Osteocyte (in vitro differentiated cells): ENCODE measurements at places on chromosomes 5 and 9.

- DNase-seq = no peak
Observed at GRCh38 chr5:11383506-11384095, 520.6 kb downstream of the CTNND2 start.

DNA sequence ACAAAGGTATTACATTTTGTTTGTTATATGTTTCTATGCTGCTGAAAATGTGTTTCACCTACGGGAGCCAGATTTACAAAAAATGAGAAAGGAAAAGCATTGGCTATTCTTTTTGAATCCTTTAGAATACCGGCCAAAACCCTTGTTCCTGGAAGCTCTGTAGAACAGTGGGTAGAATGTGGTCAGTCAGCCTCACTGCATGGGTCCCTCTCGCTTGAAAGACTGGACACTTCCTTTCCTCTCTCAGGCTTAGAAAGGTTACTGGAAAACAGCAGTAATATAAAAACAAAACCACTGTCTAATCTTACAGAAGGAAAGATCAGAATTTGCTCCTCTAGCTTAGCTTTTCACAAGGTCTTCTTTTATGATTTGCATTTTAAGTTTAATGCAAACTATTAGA lies 45.1 kb downstream of the OSTF1 start:
- DNase-seq = no peak

- no peak for DNase-seq
Observed at GRCh38 chr9:114558027-114558675, 29.4 kb upstream of the ATP6V1G1 start.

GRCh38 chr5:95786821-95787418 lies 35.6 kb downstream of the GLRX start:
- no peak for DNase-seq

DNA sequence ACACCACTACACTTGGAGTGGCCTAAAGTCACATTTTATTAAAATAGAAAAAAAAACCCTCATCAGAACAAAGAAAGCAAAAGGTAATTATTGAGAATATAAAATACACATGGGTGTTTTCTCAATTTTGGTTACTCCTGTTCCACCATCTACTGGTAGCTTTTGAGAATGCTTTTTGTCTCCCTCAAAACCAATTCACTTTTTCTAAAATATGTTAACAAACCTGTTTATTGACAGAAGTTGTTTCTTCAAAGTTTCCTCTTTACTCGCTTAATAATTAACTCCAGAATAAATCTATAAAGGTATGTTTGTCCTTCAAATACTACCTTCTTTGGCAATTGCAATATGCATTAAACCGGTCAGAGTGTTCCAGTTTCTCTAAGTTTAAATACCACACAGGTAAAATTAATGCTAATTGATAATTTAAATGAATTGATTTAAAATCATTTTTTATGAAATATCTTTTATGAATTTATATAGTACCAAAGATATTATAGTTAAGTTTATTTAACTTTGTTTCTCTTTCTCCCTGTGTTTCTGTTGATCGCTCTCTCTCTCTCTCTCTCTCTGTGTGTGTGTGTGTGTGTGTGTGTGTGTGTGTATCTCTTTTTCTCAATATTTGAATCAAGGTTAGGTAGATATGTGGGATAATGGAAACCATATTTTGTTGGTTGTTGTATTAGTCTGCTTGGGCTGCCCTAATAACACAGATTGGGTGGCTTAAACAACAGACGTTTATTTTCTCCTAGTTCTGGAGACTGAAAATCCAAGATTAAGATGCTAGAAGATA lies 487.4 kb downstream of the PRDM9 start:
- no peak for DNase-seq

GRCh38 chr5:107778647-107779046 lies 107.9 kb upstream of the EFNA5 start:
- DNase-seq = no peak

DNA sequence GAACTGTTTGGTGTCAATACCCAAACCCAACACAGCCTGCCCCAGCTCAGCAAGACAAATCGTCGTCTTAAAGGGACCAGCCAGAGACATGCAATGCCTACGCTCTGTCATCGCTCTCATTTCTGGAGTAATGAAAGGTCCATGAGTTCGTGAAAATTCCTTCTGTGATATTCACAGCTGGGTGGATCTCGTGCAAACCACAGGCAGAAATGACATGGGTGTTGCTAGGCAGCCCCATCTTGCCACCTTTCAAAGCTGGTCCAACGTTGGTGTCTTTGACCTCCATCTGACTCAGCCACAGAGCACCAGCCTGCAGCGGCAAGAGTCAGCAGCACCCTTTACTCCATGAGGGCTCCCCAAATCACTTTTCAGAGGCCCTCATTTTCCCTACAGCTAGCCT lies 215.3 kb downstream of the SLIT3 start:
- DNase-seq = no peak

- no peak for DNase-seq
Observed at GRCh38 chr5:62614355-62614754, 35.7 kb downstream of the LRRC70 start.

GRCh38 chr9:38127271-38127839 lies 58.3 kb upstream of the SHB start:
- DNase-seq = no peak

DNA sequence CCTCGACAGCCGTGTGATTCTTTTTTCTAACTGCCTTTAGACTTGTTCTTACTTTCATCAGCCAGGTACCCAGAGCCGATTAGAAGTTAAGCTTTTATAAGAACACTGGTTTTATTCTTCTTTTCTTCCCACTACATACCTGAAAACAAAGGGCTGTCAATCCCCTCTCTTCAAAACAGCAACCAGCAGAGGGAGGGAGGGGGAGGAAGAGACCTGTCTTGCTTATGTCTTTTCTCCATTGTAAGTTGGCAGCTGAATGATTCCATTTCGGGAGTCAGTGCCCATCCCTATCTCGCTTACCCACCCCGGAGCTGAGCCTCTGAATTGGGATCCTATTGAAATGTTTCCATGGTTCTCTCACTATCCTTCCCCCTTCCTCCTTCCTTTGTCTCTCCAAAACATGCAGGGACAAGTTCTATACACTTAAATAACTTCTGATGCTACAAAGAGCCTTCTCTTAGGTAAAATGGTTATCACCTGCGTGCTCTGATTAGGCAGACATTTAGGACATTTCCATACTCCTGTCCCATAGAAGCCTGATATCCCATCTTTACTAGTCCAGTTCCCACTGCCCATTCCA lies 83.9 kb upstream of the WWC1 start:
- DNase-seq = no peak

DNA sequence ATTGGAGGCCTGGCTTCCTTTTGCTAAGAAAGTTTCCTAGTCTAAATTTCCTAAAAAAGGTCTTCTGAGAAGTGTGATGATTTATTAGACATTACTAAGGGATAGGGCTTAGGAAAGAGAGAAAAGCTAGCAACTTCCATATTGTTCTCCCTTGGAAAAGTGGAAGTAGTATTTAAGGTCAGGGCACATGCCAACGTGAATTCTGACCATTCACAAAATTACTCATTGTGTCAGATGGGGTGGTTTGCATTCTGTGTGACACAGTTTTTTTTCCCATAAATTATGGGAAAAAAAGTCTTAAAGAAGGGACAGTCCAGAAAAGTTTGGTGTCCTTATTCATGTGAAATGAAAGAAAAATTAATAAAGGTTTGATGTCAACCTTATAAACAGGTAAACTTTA lies 110.0 kb upstream of the ARRDC3 start:
- DNase-seq = no peak

GRCh38 chr9:87390361-87390760 lies 107.3 kb upstream of the DAPK1 start:
- DNase-seq = no peak

DNA sequence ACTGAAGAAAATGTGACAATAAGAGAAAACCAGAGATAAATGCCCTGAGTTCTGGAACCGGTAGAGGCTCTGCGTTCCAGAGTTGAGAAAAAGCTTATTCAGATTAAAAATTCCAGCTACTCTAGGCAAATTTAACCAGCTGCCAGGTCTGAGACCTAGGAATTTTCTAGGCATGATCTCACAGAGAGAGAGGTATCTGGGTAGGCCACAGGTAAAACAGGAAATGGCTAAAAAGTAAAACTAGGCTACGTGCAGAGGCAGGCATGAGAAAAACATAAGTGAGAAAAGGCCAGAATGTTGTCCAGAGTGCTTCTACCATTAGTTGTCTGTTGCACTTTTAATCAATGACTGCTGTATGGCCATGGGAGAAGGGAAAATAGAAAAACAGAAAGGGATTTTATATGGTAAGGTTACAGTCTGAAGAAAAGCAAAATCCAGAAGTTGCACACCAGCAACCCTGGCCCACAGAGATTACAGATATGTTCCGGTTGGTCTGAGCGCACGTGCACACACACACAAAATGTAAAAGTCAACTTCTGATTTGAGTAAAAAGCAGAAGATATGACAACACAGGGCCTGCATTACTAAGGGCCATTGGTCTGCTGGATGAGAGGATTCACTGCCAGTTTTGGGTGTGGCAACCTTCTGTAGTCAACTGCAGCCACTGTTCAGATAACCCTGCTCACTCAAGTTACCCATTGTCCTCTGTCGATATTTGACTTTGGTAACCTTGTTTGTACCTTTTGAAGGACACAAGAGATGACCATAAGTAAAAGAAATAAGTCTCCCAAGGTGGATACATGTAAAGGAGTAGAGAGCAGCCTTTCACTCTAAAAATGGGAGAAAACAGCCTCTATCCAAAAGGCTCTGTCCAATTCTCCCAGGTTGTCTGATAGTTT lies 266.0 kb downstream of the DTWD2 start:
- DNase-seq = no peak

GRCh38 chr9:137740312-137740711 lies 121.5 kb downstream of the EHMT1 start:
- DNase-seq = no peak

GRCh38 chr9:134707031-134707680 lies 65.6 kb downstream of the COL5A1 start:
- DNase-seq = peak; percentile 96

- no peak for DNase-seq
Observed at GRCh38 chr5:180809403-180810209, 7.0 kb upstream of the MGAT1 start.

DNA sequence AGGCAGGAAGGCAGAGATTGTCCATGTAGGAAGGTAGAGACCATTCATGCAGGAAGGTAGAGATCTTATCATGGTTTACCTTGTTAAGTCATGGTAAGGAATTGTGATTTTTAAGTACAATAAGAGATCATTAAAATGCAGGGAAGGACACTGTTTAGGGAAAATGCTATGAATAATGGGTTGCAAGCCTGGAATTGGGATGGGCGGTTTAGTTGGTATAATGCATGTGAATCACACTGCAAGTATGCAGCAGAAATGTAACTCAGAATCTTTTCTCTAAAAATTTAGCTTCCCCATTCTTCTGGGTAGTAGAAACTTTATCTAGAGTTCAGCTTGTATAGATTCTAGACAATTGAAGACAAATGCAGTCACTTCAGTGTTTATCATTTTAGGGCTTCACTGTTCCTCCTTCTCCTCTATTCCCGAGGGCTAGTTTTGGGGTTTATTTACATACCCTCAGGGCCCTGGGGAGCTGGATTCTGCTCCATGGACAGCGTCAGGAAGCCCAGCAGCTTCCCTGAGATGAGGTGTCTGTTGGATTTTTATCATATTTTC lies 212.0 kb downstream of the SREK1 start:
- DNase-seq = no peak

DNA sequence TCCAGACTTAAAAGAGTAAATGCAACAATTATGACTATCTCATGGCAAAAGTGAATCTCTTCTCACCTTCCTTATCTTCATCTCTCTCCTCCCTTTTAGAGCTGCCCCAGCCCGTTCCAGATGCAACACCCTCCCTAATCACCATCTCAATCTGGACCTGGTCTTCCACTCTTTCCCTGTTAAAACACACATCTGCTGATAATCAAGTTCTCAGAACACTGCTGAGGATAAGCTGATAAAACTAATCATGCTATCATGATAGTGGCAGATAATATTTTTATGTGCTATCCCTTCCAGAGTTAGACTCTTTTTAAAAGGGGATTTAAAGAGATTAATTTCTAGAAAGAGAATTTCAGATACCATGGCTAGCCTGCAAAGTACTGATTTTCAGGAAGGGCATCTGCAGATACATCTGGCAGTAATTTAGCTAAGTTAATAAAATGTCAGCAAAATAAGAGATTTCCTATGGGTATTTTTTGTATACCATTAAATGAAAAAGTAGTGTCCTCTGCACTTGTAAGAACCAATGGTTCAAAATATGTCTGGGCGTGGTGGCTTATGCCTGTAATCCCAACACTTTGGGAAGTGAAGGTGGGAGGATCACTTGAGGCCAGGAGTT lies 17.2 kb downstream of the SGTB start:
- no peak for DNase-seq

DNA sequence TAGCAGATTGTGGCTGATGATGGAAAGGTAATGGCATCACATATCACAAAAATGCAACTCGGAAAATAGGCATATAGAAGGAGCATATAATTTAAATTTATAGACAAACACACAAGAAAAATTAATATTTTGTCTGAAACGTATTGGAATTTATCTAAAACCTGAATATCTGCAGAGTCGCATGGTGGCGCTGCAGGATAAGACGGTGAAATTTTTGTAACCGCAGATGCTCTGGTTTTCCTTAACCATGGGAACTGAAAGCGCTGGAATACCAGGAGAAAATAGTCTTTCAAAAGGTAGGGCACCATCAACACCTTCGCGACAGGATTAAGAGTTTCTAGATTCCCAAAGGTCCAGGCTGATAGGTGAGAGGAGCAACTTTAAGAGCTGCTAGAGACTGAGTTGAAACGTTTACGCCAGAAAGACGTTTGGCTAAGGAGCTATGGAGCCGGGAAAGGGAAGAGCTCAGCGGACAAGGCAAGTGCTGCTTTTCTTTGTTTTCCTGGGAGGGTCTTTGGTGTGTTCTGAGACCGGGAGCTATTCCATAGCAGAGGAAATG lies 11.0 kb upstream of the PCDHB15 start:
- no peak for DNase-seq

DNA sequence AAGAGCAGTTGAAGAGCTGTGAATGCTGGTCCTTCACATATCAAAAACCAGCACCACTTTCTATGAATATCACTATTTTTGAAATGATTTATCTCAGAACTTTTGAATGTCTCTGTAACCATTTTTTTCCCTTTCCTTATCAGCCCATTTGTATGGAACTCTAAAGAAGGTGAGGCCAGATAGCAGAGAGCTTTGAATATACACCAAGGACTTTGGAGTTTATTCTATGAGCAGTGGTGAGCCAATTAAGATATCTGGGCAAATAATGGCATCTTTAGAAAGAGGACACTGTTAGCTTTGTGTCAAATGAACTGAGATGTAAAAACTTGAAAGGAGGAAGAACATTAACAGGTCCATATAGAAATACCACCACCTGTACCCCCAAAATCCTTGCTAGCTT lies 22.0 kb downstream of the KCTD16 start:
- no peak for DNase-seq

DNA sequence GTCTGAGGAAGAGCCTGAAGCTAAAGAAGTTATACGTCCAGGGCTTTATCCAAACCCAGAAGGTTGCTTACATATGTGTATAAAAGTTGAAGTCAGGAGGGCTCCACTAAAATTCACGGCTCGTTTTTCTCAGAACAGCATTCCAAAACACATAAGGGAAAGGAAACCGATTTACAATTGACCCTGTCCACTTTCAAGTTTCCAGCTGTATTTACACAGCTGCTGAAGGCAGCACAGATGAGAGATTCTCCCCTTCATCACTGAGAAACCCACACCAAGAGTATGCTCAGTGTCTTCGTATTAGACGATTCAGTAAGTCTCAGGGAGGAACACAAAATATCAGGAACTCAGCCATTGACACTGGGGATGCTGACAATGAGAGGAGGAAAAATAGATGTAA lies 5.9 kb upstream of the NREP start:
- no peak for DNase-seq
